Effector memory CD4-positive, alpha-beta T cell (primary cell): ENCODE measurements at places on chromosomes 5 and 9.

GRCh38 chr9:125904155-125904851 is 157.1 kb downstream of the PBX3 start:
- DNase-seq = no peak

GRCh38 chr5:67305913-67306710 is 109.5 kb upstream of the CD180 start:
- no peak for DNase-seq

DNA sequence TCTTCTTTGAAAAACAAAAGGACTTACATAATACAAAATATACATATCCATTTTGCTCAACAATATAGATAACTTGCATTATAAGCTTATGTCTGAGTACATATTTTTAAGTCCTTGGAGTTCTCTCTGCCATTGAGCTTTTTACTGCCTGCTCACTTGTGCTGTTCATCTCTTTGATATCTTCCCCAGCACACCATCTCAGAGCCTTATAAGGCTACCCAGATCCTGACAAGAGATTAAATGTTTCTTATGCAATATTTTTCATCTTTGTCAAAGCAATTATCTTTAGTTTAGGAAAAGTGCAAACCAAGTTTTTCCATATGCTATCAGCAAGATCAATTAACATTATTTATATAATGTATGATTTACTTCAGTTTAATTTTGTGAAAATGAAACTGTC is 60.7 kb upstream of the ITGA1 start:
- DNase-seq = no peak

DNA sequence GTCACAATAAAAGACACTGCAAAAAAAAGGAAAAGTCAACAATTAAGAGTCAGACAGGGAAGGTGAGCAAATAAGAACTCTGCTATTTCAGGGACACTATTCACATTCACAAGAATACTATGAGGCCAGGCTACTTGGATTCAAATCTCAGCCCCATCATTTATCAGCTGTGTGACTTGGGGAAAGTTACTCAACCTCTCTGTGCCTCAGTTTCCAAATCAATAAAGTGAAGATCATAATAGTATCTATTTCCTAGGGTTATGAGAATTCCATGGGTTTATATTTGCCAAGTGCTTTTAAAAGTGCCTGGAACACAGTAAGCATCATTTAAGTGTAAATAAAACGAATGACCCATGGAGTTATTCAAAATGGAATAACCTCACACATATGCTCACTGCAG is 56.4 kb downstream of the ALDH7A1 start:
- DNase-seq = no peak

DNA sequence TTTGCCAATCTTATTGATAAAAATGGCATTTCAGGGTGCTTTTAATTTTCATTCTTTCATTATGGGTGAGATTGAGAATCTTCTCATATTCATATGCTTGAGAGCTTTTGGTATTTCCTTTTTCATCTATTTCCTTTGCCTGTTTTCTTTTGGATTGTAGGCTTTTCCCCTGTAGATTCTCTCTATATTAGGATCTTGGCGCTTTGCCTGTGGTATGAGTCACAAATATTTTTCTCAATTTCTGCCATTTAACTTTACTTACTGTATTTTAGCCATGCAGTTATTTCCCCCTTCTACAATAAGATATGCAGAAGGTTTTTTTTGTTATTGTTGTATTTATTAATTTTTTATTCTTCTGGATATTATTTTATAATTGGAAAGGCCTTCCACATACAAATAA is 21.5 kb upstream of the KLF9 start:
- DNase-seq = no peak

DNA sequence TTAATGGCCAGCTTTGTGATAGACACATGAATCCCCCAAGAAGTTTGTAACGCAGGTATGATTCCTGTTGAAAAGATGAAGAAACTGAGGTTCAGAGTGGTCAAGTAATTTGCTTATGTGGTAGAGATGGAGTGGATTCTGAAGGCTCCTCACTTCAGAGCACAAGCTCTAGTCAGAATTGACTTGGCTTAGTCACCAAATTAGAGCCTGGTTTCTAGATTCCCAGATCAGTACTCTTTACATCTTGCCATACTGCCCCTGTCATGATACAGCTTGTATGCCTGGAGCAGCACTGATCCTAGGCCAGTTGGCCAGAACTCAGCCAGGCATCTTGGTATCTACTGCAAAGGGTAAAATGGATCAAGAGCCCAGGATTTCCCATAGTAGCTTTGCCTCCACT is 284.4 kb upstream of the RFX3 start:
- DNase-seq = no peak

DNA sequence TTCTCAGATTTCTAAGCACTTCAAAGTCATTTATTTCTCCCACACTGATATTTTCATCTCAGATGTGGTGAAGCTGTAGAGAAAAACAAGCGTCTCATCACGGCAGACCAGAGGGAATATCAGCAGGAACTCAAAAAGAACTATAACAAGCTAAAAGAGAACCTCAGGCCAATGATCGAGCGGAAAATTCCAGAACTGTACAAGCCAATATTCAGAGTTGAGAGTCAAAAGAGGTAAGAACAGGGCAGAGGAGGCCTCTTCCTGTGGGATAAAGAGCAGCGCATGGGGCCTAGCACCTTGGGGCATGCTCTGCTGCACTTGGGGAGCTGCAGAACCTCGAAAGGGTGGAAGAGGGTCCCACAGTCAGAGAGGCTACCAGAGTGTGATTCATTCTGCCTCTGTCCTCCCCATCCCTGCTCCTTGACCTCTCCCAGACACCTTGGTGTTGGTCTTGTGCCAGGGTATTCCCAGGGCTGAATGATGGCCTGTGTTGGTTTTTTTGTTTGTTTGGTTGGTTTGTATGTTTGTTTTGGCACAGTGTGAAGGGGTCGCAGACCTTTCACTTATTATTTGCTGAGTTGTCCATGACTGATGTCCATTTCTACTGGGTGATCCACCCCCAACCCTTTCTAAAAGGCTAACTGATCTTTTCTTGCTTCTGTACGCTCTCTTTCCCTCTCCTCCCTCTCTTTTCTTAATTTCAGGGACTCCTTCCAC is 248.9 kb downstream of the DOCK8 start:
- DNase-seq = no peak

DNA sequence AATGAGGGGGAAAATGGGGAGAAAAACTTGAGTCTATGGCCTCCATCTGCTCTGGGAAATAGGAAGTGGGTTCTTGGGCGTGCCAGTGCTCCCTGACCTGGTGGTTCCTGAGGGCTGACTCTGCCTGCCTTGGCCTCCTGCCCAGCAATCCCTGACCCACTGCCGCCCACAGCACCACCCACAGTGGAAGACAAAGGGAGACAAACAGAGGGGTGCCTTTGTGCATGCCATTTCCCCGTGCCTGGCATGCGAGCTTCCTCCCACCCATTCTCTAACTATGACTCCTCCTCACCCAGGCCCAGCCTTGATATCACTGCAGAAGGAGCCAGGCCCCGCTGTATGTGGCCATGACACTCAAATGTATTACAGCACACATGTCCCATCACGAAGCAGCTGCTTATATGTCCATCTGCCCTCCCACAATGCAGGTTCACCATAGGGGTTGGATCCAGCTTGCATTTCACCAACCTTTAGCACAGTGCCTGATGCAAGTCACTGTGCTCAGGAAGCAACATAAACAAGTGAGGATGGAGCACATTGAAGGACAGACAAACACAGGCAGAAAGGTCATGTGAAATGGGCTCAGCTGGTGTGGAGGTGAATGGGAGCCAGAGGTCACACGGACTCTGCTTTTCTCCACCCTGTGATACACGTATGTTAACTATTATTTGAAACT is 84.4 kb downstream of the ADRB2 start:
- DNase-seq = no peak

GRCh38 chr9:10366171-10366779 is 246.5 kb downstream of the PTPRD start:
- no peak for DNase-seq

DNA sequence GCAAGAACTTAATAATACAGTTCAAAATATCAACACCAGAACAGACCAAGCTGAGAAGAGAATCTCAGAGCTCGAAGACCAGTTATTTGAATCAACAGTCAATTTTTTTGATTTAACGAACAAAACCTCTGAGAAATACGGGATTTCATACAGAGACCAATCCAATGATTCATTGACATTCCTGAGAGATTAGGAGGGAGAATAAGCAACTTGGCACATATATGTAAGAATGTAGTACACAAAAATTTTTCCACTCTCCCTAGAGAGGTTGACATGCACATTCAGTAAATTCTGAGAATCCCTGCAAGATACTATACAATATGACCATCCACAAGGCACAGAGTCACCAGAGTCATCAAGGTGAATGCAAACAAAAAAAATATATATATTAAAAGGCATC is 1577.3 kb upstream of the C9orf72 start:
- no peak for DNase-seq

- DNase-seq = no peak
Measured at GRCh38 chr5:6744841-6745705, 31.8 kb downstream of the TENT4A start.

DNA sequence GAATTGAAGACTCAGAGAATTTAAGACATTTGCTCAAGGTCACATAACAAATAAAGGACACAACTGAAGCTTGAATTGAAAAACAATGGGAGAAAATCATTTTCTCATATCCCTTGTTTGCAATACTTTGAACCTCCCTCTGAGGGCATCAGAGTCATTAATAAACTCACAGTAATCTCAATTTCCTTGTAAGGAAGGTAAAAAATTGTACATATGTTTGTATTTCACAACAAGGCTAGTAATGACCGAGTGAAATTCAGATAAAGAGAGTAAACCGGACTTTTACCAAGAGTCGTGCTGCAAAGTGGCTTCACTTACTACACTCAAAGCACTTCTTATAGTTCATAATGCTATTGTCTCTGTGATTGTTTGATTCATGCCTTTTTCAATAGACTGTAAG is 665.0 kb downstream of the NR2F1-AS1 start:
- no peak for DNase-seq
